Activated CD8-positive, alpha-beta T cell treated with anti-CD3 and anti-CD28 coated beads, Interleukin-2, amount 10 ng/mL, durations not matched to agents 7 days and 5 days (primary cell): ENCODE measurements at places on chromosomes 16 and 17. TPM values are rescaled to one million over a fixed set of nuclear protein-coding genes. Genes with fewer than 3 reads are reported as not detected.

The ORC6 gene
- total RNA-seq = 48.1 TPM

The PIGQ gene
- total RNA-seq = 41.2 TPM

The KRTAP2-2 gene
- not detected for total RNA-seq

The RUNDC3A gene
- 0.18 TPM for total RNA-seq

The ZNF423 gene
- not detected for total RNA-seq

DNA sequence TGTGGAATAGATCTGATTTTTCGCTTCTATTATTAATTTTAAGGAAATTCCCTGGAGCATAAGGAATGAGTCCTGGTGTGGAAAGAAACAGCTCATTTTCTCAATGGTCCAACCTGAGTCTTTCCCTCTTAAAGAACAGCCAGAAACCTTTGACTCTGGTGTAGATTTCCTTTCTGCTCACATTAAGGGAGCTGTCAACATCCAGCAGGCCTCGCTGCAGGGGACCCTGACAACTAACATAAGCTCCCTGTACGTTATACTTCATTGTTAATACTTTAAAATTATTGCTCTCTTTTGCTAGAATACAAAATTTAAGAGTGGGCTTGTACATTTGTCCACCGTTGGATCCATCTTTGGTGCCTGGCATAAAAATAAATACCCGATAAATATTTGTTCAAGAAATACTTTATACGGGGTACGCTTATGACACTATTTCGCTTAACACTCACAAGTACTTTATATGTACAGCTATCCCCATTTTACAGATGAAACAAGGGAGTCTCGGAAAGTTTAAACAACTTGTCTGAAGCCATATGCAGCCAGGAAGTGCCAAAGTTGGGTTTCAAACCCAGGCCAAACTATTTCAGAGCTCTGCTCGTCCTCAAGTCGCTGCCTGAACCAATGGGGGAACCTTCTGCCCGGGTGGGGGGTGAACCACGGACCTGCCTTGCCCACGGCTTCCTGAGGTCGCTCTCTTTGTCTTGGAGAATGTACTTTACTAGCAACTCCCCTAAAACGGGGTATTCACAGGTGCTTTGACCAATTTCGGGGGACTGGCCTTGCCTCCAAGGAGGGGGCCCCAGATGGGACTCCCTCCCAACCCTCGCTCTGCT lies 611 bp downstream of the SMARCE1 start:
- DNase-seq = peak; percentile 70

GRCh38 chr17:69898601-69899000 lies 176.4 kb upstream of the KCNJ16 start:
- DNase-seq = no peak

GRCh38 chr17:59330053-59330942 lies 1.2 kb upstream of the YPEL2 start:
- DNase-seq = no peak

GRCh38 chr16:66335704-66336329 lies 30.7 kb upstream of the CDH5 start:
- no peak for DNase-seq

DNA sequence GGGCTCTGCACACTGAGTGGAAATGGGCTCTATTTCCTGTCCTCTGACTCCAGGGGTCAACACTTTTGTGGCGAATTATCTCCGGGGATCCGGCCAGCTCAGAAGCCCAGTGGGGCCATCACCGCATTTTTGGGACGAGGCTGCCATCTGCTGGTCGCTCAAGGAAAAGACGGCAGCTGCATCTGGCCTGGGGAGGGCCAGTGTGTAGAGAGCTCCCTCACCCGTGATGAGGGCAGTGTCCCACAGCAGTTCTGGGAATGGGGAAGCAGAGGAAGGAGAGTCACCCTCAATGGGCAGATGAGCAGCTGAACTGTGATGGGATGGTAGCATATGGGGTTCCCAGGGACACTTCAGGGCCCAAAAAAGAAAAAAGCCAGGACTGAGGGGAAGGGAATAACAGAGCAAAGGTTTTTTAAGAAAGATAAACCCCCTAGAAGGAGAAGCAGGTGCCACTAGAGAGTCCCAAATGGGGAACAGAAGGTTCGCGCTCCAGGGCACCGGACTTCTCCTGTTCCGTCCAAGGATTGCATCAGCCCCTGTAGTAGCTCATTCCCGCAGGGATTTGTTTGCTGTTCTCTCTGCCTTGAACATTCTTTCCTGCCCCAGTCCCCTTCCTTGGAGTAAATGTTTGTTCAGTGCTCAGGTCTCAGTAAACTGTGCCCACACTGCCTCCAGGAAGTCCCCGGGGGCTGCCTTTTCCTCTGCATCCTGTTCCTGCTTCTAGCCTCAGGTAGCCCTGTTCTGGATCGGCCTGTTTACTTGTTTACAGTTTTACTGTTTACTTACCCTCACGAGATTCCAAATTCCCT lies 9.3 kb upstream of the ABCC12 start:
- peak; percentile 71 for DNase-seq

- no peak for DNase-seq
These were observed 4.4 kb upstream of the SCPEP1 start for GRCh38 chr17:56973520-56973919.

DNA sequence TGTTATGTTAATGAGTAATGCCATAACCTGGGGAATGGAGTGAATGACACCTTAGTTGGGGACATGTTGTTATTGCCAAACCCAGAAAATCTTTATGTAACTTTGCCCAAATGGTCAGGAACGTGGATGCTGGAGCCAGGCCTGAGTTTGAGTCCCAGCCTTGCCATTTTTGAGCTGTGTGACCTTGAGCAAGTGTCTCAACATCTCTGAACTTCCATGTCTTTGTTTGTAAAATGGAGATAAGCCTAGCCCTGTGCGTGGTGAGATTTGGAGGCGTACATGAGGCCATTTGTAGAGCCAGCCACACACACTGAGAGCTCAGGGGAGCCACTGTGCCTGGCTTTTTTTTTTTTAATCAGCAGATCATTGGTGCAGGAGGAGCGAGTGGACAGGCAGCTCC lies 247.3 kb downstream of the FOXL1 start:
- no peak for DNase-seq

DNA sequence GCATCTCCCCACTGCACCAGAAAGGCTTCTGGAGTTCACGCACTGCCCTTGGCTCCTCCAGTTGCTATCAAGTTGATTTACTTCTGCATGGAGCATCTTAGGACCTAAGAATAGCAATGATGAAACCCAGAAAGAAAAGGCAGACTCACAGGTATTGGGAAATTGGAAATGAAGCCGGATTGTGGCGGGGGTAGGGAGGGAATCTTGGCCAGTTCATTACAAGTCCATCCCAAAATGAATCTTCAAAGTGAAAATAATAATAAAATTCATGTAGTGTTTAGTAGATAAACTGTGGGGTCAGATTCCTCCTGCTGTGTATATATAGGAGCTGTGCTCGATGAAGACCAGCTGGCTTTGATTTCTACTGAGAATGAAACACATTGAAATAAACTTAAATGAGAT lies 33.7 kb downstream of the TEKT3 start:
- DNase-seq = no peak

DNA sequence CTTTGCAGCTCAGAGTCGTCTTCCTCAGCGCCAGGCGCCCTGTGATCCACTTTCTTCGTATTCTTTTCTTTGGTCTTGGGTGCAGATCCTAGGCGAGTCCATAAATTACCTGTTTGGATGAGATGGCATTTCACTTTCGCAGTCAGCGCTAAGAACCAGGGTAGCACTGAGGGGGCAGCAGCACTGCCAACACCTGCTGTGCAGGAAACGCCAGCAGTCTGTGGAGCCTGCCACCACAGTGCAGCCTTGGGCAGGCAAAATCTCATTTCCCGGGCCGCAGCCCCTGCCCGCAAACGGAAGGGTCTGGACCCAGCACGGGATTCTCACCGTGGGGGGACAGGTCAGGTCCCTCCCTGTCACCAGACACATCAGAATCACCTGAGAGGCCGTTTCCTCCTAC lies 12.2 kb upstream of the ITGAE start:
- no peak for DNase-seq

GRCh38 chr16:78448658-78449271 lies 349.3 kb downstream of the WWOX start:
- no peak for DNase-seq

- DNase-seq = no peak
These were observed 24.9 kb downstream of the ERCC4 start for GRCh38 chr16:13944816-13945215.

GRCh38 chr16:17496891-17497290 lies 26.1 kb upstream of the XYLT1 start:
- DNase-seq = no peak
